Pancreas (tissue), 10 donors: ENCODE measurements at places on chromosomes 12 and 14. TPM values are rescaled to one million over a fixed set of nuclear protein-coding genes. Genes with fewer than 3 reads are reported as not detected.

- DNase-seq: no peak
These were observed 70.8 kb downstream of the SRGAP1 start for GRCh38 chr12:63915105-63915800.

- DNase-seq: no peak
These were observed 130.4 kb downstream of the DAAM1 start for GRCh38 chr14:59318908-59319307.

DNA sequence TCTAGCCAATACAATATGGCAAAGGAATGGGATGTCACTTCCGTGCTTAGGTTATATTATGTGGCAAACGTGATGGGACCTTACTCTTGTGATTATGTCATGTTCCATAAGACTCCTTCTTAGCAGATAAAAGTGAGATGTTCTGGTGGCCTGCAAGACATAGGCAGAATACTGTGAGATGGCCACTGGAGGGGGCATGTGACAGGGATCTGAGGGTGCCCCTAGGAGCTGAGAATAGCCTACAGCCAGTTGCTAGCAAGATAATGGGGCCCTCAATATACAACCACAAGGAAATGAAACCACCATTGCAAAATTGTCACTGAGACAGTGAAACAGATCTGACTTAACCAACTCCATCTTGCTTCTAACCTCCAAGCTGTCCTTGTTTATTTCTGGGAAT, 151.4 kb upstream of the SSTR1 start:
- no peak for DNase-seq

- DNase-seq: no peak
These were observed 75.1 kb downstream of the PELI2 start for GRCh38 chr14:56193347-56193746.

ERG28 gene
- 13.2 TPM for polyA plus RNA-seq

TSHR gene
- polyA plus RNA-seq: 0.28 TPM

ANKS1B gene
- 0.49 TPM for polyA plus RNA-seq

NEMP1 gene
- polyA plus RNA-seq: 1.1 TPM

DNA sequence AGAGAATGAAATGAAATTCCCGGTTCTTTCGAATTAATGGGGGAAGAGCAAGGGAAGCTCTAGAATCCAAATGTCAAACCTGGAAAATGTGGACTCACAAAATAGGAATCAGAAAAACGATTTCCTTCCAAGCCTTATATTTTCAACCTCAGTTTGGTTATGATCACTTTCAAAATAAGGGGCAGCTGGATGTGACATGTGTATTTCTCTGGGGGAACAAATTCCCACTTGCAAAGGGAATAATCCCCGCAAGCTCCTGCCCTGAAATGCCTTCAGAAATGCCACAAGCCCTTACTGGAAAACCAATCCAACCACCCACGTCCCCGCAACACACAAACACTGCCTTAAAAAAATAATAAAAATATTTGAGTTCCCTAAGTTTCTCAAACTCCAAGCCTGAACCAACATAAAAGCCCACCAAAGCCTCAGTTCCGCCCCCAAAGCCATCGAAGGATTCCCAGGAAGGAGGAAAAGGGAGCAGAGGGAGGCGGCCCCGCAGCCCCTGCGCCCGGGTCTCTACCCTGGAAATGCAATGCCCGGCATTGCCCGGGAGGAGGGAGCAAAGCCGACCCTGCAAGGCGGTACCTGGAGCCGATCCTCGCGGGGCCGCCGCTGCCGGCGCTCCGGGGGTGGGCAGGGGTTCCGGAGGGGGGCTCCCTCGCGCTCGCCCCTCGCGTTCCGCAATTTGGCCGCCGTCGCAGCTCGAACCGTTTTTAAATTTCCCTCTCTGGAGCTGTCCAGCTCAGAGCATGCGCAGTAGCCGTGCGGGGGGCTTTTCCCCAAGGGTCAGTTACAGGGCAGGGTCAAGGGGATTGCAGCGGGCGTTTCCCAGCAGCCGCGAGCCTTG, at the start of gene FOXN4:
Gene FOXN4 (minus strand): TSS at position 751 of the 847 bp plus-strand sequence. CDS start 963 bp downstream, outside the sequence.
- no peak for DNase-seq

DNA sequence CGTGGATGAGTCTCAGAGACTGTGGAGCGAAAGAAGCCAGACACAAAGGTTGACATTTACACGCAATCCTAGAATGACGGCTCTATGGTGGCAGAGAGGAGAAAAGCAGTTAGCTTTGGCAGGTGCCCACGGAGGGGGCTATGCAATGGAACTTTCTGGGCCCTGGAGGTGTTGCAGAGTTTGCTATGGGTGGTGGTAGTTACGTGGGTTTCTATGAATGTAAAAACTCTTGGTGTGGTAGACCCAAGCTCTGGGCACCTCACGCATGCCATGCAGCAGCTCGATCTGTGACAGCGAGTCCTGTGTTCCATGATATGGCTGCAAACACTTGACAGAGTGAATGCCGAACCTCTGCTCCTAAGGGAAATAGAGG, 5.0 kb upstream of the INF2 start:
- no peak for DNase-seq

DNA sequence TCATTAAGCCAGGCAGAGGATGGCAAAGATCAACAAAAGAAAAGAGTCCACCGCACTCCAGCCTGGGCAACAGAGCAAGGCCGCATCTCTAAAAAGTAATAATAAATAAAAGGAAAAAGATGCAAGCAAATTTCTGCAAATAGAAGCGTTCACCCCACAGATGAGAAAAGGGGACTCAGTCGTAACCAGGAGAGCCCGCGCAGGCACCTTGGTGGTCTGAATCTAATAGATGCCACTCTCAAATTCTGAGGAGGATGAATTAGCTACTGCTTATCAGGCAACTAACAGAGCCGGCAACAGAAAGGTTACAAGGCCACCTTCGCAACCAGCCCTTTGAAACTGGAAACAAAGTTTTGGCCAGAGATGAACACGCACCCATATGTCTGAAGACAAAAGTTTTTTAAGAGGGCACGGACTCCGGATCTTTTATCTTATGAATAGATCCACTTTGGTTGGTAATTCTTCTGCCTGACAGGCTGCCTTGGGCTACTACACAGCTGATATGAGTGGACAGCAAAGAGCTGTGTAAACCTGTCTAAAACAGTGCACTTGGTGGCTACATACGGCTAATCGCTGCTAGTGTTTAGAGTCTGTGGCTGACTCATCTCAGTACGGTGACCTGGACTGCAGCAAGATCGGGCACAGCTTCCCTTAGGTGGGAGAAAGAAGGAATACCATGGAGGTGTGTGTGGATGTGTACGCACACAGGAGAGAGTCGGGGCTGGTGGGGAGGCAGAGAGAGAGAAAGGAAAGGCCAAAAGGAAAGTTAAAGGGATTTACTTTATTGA, 32.9 kb upstream of the TTC7B start:
- DNase-seq: no peak

SNRNP35 gene
- polyA plus RNA-seq: 59.4 TPM

RNASE4 gene
- 9.6 TPM for polyA plus RNA-seq

TSPAN19 gene
- polyA plus RNA-seq: 0.57 TPM

- DNase-seq: no peak
These were observed 421.8 kb upstream of the PDE3A start for GRCh38 chr12:19946550-19946949.

GRCh38 chr12:79381248-79382208, 309.2 kb downstream of the PAWR start:
- DNase-seq: no peak

KRT80 gene
- 8.1 TPM for polyA plus RNA-seq

- DNase-seq: no peak
These were observed 69.5 kb upstream of the FERMT2 start for GRCh38 chr14:53020193-53020932.

NTF3 gene
- polyA plus RNA-seq: 0.63 TPM

- DNase-seq: no peak
These were observed 86.2 kb downstream of the HELB start for GRCh38 chr12:66388517-66388916.

RASAL1 gene
- 12.1 TPM for polyA plus RNA-seq

GRCh38 chr14:96104469-96105057, 65.4 kb downstream of the C14orf132 start:
- DNase-seq: peak; percentile 88

PPP4R4 gene
- polyA plus RNA-seq: 1.2 TPM

DNA sequence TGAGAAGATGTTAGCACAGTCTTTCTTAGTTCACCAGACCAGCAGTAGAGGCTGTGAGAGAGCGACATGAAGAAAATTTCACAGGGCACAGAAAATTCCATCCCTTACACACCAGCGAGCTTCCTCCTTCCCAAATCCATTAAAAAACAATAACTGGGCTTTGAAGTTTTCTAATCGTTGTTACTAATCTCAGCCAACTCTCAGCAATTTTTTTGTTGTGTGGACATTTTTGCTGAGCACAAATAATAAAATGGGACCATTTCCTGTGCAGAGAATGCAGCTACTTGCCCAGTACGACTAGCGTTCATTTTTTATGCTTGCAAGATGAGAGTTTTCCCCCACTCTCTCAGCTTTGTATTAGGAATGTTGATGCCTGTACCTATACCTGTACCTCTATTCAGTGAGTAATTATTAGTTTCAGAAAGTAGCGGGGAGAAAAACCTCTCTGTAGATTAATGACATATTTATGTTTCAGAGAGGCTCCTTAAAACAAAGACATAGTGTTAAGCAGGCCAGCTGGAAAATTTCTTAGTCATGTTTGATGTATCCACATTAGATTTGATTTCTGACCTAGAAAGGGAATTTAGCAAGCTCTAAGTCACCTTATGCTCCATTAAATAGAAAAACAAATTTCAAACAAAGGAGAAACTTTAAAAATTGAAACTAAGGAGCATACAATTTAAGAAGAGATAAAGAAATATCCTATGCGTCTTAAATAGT, 146.5 kb downstream of the SRGAP1 start:
- no peak for DNase-seq

DNA sequence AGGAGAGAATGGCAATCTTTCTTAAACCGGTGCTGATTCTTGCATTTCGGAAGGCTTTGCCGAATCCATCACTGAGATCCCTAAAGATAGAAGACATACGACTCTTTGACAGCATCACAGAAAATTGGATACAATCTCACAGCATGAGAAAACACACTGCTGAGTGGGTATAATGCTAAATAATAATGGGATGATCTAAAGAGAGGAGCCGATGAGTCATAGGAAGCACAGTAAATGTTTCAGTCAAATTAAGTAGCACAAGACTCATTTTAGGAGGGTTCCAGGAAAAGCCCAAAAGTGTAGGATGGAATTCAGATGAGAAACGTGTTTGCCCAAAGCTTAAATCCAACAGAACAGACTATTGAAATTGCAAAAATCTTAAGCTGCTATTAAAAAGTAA, 81.7 kb downstream of the CPNE8 start:
- no peak for DNase-seq

POTEM gene
- not detected for polyA plus RNA-seq

GRCh38 chr12:131123817-131124216, 170.1 kb downstream of the ADGRD1 start:
- no peak for DNase-seq

SERPINA12 gene
- polyA plus RNA-seq: not detected

- DNase-seq: no peak
These were observed 73.2 kb downstream of the PLEKHG3 start for GRCh38 chr14:64777461-64777860.

INHBC gene
- polyA plus RNA-seq: not detected

TAC3 gene
- 0.23 TPM for polyA plus RNA-seq
